Activated naive CD4-positive, alpha-beta T cell (primary cell): ENCODE measurements at places on chromosomes 5 and 9.

GRCh38 chr5:6570530-6570929 is 62.3 kb downstream of the NSUN2 start:
- DNase-seq: no peak

- no peak for DNase-seq
Measured at GRCh38 chr5:117496801-117497200, 922.2 kb upstream of the SEMA6A start.

DNA sequence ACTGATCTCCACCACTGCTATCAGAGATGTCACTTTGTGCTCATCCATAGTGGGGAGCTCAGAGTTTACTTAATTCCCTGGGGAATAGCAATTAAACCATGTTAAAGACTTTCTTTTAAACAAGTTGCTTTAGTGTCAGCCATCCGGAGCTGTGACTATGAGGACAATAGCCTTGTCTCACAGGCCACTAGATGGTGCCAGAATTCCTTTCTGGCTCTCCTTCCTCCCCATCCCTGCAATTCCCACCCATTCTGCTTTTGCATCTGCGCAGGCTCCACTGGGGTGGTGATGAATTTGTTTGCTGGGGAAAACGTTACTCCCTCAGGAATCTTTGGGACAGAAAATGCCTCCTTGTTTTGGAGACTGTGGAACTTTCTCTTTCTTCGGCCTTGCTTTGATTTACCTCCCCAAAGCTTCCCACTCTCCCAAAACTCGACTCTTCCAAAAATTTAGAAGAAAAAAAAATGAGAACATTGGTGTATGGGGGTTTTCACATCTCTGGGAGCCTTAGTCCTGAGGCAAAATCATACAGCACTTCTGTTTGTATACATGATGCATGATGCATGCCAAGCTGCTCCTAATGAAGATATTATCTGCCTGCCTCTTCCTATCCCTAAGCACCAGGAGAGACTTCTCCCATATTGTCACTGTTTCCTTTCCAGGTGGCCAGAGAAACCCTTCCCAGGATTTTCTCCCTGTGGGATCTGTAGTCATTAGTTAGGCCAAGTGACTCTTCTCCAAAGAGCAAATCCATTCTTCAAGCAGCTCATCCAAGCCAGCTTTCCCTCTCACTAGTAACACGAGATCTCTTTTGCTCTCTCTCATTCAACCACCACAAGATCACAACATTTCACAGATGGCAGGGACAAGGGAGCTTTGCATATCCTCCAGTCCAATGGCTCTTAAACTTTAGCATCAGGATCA is 466.1 kb downstream of the TLR4 start:
- DNase-seq: no peak

GRCh38 chr5:33309068-33309467 is 131.7 kb upstream of the TARS1 start:
- DNase-seq: no peak

DNA sequence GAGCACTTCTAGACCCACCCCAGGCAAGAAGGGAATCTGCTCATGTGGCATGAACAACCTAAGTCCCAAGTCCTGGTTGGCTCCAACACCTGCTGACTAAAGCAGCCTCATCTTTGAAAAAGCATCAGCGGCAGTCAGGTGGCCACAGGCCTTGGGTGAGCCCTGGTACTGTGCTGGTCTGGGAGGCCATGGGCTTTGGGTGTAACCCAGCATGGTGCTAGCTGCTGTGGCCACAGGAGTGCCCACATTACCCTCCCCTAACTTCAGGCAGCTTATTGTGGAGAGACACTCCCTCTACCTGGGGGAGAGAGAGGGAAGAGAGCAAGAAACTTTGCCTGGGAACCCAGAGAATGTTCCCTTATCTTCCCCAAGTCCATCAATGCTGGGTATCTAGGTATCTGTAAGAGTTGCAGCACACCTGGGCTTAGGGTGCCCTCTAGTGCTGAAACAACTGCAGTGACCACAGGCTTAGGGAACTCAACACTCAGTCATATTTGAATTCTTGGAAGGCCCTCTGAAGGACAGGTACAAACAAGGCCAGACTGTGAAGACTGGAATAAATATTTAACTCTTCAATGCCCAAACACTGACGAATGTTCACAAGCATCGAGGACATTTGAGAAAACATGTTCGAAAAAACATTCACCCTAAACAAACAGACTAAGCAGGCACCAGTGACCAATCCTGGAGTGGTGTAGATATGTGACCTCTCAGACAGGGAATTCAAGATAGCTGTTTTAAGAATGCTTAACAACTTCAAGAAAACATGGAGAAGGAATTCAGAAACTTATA is 69.9 kb upstream of the OR2K2 start:
- DNase-seq: no peak

DNA sequence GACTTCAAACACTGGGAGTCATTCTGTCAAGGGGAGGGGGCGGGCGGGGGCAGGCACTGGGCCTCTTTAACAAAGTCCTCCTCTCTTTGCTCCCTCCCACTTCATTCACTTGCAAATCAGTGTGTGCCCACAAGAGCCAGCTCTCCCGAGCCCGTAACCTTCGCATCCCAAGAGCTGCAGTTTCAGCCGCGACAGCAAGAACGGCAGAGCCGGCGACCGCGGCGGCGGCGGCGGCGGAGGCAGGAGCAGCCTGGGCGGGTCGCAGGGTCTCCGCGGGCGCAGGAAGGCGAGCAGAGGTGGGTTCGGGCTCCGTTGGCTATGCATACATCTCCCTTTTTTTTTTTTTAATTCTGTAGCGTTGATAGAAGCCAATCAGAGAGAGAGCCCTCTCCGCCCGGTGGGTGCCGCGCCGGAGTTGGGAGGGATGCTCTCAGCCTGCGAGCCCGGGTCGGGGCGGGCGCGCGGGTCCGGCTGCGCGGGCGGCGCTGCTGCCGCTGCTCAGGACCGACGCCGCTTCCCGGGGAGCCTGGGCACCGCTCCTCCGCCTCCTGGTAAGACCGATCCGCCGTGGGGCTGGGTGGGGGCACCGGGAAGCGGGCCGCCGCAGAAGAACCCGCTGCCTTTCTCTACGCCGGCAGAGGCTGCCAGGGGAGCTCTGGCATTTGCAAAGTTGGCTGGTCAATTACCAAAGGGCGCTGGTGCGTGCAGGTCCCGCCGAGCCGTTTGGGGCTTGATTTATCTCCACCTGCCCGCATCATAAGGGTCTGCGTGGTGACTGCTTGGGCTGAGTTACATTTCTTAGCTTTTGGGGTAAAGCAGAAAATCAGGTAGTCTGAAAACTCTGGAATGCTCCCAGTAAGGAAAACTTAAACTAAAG is at the start of gene CDH6:
Gene CDH6 (plus strand): TSS at position 96 of the 877 bp plus-strand sequence. CDS start 73,788 bp downstream, outside the sequence.
- DNase-seq: no peak

DNA sequence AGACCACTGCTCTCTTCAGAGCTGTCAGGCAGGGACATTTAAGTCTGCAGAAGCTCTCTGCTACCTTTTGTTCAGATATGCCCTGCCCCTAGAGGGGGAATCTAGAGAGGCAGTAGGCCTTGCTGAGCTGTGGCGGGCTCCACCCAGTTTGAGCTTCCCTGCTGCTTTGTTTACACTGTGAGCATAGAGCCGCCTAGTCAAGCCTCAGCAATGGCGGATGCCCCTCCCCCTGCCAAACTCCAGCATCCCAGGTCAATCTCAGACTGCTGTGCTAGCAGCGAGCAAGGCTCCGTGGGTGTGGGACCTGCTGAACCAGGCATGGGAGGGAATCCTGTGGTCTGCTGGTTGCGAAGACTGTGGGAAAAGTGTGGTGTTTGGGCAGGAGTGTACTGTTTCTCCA is 59.9 kb downstream of the CAVIN4 start:
- DNase-seq: no peak

DNA sequence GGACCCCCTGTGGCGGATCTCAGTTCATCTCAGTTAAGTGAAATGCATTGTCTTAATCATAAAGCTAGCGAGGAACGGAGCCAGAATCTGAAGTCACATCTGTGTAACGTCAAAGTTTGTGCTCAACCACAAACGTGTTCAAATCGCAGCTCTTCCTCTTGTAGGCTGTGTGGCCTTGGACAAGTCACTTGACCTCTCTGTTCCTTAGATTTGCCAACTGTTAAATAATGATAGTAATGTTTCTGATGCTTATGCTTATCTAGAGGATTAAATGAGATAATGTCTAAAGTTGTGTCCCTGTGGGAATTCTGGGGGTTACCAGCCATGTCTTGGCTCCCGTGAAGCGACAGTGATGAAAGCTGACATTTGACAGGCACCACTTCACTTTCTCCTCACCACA is 69.2 kb upstream of the NEURL1B start:
- no peak for DNase-seq

- DNase-seq: no peak
Measured at GRCh38 chr5:13975246-13975645, 30.8 kb upstream of the DNAH5 start.

DNA sequence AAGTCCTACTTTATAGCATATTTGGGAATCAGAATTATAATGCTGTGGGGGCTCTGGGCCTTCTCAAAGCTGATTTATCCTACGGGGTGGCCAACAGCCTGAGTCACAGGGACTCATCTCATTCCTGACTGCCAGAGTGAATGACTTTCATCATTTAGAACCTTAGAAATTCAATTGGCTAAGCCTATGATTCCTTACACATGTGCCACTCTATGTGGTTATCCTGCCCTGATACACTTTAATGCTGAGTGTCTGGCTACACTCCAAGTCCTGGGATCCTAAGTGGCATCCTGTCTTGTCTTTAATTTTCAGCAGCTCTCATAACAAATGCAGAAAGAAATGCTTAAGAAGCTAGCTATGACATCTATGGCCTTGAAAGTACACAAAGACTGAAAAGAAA is 75.2 kb upstream of the FREM1 start:
- DNase-seq: no peak

- peak; percentile 56 for DNase-seq
Measured at GRCh38 chr9:21559402-21560280, 77.5 kb upstream of the IFNE start.

- DNase-seq: peak; percentile 7
Measured at GRCh38 chr9:81686614-81687520, 2.5 kb downstream of the TLE1 start.

GRCh38 chr5:594226-594860 is 17.8 kb upstream of the CEP72 start:
- no peak for DNase-seq

GRCh38 chr5:104018299-104018698 is 455.7 kb upstream of the NUDT12 start:
- no peak for DNase-seq

DNA sequence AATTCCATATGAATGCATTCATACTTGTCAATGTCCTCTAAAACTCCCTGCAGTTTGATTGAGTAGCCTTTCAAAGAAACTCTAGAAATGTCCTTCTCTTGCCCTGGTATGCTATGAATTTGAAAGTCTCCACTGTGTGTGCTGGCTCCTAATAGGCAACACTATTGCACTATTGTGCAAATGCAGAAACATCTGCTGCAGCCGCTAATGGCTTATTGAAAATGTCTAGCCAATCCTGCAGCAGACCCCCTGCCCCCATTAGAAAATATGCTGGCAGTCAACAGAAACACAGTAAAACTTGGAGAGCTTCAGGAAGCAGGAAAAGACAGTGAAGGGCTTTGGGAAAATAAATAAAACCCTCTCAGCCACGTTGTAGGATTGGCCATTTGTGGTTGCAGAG is 87.3 kb upstream of the GRAMD2B start:
- DNase-seq: no peak

DNA sequence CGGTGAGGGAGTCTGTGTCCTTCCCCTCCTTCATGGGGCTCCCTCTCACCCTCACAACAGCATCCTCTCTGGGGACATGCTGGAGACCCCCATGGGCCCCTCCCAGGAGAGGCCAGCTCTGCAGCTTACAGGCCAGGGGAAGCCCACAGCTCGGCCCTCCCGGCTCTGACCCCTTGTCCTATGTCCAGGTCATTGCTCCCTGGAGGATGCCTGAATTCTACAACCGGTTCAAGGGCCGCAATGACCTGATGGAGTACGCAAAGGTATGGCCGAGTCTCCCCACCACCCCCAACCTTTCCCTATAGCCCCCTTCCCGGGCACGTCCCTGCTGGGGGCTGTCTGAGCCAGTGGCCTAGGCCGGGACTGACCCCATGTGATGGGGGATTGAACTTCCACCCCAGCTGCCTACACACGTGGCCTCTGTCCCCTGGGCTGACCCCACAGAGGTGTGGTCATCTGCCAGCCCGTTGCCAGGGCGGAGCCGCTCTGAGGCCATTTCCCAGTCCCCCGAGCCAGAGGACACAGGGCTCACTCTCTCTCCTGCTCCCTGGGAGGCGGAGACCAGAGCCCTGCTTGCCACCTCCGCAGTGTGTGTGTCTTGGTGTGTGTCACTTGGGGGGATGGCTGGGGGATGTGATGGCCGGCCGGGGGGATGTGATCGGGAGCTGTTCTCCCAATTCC is 21.9 kb downstream of the ASS1 start:
- no peak for DNase-seq

DNA sequence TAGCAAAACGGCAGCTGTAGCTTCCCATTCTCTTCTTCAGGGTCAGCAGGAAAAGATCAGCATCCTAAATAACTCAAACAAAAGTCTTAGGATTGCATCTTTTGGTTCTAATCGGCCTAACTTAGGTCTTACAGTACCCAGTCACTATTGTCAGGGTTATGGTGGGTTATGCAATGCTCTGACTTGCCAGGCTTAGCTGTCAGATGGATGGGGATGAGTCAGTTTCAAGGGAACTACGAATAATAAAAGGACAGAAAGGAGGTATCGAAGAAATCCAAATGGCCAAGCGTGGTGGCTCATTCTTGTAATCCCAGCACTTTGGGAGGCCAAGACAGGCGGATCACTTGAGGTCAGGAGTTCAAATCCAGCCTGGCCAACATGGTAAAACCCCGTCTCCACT is 46.5 kb downstream of the PPP1R2B start:
- DNase-seq: no peak

DNA sequence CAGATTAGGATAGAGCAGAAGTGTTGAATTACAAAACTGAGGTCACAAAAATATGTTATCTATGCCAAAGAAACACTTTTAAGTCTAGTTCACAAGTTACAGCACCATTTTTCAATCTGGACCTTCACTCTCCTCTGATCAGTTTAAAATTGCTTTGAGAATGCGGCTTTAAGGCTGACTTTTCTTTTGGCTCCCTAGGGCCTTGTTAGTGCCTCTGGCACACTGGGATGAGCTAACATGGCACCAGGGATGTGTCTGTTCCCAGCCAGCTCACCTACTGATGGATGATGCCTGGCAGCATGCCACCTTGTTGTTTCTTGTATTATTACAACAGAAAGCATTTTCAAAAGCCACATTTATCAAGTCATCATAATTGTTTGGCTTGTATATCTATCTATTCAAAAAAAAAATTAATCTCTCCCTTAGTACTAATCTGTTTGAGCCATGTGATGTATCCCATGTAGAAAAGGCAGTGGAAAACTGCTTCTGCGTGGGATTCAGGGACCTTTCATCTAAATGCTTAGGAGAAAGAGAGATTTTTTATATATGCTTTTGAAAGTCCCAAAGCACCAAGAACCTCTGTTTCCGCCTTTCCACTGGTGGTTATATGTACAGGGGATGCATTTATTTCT is 46.6 kb downstream of the ADAMTSL1 start:
- DNase-seq: no peak
